ENCODE measurements at places on chromosomes 6 and 20.
A peak's percentile ranks its signal among the peaks of the same experiment; 100 is the strongest.

GRCh38 chr20:17797161-17797560, 97.4 kb downstream of the BANF2 start:
- no peak for DNase-seq

DNA sequence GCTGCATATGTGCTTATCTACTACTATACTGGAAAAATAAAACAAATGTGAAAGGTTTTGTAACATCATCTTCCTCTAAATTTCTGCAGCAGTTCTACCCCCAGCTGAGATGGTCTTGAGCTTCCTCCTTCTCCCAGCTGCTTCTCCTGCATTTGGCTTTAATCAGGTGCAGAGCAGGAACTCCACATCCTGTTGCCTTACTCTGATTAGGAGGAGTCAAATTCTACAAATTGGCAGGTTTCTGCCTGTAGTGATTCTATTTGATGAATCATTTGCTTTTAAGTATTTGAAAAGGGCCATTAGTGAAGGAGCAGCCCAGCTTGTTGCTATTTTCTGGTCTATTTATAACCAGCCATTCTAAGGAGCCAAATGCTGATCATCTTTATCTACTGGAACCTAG, 224.5 kb downstream of the GMDS start:
- peak; percentile 21 for DNase-seq

DNA sequence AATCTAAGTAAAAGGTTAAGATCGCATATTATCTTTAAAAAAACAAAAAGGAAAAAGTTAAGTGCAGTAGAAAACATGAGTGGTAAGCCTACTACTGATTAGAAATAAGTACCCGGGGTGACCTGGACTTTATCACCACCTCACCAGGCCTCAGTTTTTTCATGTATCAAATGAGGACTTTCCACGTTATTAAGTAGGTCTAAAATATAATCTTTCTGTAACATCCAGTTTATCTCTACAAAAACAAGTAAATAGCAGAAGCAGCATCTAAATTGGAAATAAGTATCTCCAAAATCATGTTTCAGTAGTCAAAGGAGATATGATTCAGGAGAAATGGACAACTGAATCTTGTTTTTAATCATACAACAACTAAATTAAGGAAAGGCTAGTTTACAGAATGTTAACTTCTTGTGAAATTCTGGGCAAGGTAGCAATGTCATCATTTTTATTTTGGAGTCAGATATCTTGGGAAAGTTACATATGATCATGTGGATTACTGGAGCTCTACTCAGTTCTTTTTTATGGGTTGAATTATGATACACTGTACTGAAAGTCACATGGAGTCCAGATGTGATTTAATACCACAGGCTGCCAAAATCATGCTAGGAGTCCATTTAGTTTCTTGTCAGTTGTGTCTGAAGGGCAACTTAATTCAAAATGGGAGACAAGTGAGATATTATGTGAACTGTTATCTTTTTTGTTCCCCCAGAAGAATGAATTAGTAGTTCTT, 114.7 kb upstream of the PRL start:
- no peak for DNase-seq

DNA sequence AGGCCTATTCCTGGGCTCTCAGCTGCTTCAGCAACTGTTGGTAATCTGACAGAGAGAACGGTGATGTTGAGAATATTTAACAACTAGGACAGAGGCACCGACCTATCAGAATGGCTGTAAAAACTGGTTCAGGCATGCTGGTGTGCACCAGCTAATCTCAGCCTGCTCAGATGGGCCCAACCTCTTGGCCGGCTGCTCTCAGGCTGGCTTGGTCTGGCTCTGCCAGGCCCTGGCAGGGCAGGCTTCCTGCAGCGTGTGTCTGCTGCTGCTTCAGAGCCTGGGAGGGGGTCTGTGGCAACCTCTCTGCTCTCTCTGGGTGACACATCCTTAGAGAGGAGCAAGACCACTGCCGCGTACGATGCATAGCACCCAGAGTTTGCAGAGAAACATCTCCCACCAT, 4.8 kb downstream of the SLC2A12 start:
- no peak for DNase-seq

DNA sequence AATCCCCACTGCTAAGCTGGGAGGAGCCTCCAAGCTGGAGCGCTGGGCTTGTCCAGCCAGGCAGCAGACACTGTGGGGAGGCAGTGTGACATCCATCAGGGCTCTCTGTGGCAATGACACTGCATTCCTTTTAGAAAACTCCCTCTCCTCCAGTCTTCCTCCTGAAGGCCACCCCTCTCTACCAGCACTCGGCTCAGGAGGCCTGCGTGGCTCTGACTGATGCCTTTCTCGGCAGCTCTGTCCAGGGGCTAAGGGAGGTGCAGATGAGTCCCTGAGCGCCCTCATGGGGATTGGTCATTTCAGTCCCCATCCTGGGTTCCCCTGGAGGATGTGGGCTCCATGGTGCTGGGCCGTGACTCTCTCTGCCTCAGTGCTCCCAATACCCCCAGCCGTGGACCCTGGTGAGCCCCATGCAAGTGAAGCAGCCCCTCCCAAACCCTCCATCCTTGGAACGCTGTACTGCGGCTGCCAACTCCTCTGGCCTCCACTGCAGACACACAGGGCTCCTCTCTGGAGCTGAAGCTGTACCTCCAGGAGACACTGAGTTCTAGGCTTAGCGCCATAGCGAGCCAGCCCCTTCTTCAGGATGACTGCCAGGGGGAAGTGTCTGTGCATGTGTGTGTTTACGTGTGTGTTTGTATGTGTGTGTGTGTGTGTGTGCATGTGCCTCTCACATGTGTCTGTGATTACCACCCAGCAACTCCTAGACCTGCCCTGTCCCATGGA, 209.6 kb downstream of the ERMARD start:
- DNase-seq = peak; percentile 13

DNA sequence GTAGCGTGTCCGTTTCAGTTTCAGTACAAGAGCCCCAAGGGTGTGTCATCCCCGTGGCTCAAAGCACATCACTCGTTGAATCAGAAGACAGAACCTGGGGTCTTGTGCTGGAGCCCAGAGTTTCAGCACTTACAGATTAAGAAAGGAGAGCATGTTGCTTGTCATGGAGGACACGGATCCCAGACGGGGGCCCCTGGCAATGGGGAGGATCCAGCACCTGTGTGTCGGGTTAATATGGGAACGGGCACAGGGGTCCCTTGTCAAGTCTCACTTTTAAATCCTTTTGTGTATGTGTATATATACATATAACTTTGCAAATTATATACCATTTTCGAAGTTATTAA, 23.4 kb downstream of the THBS2 start:
- no peak for DNase-seq

GRCh38 chr6:96760153-96760687, 77.1 kb downstream of the GPR63 start:
- DNase-seq = no peak

GRCh38 chr6:48474136-48474535, 363.1 kb upstream of the PTCHD4 start:
- DNase-seq = no peak

GRCh38 chr20:37907330-37907676, 4.4 kb downstream of the VSTM2L start:
- no peak for DNase-seq

DNA sequence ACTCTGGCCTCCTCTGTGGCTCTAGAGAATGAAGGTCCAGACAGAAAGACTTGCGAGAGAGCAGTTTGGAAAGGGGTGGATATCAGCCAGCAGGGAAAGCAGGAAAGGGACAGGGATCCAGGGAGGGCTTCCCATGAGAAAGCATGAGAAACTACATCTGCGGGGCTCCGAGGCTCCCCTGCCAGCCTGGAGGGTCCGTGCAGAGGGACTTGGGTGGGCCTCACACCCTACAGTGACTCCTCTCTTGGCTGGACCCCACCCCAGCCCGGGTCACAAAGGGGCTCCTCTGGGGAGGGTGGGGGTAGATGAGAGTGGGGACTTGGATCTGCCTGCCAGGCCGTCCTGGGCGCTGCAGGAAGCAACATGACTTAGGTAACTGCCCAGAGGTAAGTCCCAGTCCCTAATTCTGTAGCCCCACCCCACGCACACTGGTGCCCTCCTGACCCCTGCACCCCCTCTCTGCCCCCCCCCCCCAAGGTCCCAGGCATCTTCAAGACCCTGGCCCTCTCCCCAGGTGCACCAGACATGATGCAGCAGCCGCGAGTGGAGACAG, at the start of gene TMEM239:
TMEM239 (plus strand) TSS at position 335 of the 553 bp plus-strand sequence; CDS start at position 526, 191 bp downstream.
- no peak for DNase-seq

- DNase-seq = no peak
Measured at GRCh38 chr6:14885498-14885897, 360.4 kb upstream of the JARID2 start.

DNA sequence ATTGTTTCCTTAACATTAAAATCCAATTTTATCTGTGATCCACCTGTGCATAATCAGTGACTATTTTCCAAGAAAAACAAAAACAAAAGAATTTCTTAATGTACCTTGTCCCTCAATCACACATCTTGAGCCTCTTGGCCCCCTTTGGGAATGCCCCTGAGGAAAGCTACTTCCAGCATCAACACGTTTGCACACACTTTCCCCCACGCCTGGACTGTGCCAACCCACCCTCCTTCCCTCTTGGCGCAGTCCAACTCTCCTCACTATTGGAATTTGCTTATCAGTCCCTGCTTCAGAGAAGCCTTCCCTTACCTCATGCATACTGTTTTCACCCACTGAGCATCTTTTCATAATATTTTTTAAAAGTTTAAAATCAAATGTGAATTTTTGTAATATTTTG, 389.4 kb upstream of the NRSN1 start:
- no peak for DNase-seq

DNA sequence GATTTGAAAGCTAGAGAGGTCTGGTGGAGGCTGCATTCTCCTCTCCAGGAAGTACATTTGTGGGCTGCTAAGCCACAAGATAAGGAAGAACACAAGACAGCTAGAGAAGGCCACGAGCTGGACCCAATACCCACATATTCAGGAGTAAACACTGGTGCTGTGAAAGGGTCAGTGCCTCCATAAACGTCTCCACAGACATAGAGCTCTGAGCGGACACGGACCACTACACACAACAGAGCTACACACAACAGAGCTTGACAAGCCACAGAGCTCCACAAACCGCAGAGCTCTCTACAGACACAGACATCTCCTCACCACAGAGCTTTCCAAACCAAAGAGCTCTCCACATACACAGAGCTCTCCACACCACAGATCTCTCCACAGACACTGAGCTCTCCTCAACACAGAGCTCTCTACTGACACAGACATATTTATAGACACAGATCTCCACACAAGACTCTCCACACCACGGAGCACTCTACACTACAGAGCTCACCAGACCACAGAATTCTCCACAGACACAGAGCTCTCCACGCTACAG, 51.9 kb downstream of the ERMARD start:
- DNase-seq = no peak

GRCh38 chr6:136655239-136656014, 105.2 kb upstream of the MAP7 start:
- DNase-seq = no peak

- no peak for DNase-seq
Measured at GRCh38 chr20:64196847-64197306, 32.6 kb downstream of the MYT1 start.

GRCh38 chr6:169824021-169824420, 72.6 kb downstream of the ERMARD start:
- DNase-seq = no peak

DNA sequence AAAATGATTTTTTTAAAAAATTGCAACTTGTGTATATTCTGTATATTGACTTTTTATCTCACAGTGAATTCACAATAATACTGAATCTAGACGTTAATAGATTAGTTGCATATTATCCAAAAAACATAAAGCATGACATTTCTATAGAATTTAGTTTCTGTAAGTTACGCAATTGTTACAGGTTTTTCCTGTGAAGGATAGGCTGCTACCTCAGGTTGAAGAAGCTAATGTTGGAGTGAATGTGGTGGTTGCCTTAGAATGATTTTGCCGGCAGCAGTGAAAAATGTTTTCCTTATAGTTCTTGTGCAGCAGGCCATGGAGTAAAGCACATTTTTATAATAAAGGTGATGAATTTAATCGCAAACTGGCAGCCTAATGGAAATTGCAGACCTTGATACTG, 20.5 kb downstream of the QKI start:
- no peak for DNase-seq

- no peak for DNase-seq
Measured at GRCh38 chr6:107877968-107878367, 53.9 kb upstream of the SCML4 start.

DNA sequence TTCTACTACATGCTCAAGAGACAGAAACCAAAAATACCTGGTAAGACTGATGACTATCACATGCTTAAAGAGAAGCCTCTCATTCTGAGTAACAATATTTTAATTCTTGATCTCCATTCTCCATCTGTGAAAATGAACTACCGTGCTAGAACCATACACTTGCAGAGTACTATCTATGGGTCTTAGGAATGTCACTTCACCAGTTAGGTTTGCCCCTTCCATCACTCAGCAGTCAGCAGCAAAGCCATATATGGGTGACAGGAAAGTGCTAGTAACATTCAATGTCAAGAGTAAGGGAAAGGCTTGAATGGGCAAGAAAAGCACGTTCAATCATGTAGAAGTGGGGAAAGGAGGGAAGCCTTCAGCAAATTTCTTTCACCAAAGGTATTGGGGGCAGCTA, 2.3 kb downstream of the DNAAF9 start:
- DNase-seq = no peak

GRCh38 chr20:34636648-34637047, 40.2 kb downstream of the PIGU start:
- no peak for DNase-seq

- peak; percentile 97 for DNase-seq
Measured at GRCh38 chr20:35307666-35308653, 15.7 kb upstream of the FAM83C start.

DNA sequence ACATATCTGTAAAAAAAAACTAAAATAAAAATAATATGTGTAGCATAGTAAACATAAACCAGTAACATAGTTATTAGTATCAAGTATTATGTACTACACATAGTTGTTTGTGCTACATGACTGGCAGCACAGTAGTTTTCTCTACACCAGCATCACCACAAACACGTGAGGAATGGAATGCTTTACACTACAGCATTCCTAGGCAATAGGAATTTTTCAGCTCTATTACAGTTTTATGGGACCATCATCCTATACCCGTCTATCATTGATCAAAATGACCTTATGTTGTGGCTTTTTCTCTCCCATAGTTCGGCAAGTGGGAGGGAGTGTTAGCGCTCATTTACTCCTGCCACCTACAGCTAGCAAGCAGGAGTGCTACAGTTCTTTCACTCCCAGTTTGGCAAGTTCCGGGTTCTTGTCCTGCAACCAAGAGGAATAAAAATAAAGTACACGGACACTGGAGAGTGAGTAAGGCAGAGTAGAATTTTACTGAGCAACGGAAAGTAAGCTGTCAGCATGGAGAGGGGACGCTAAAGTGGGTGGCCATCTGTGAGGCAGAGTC, 196.8 kb upstream of the HSF2 start:
- DNase-seq = peak; percentile 26

All from fibroblast of skin of back (primary cell).